ENCODE measurements at places on chromosomes 16 and 17.

- H3K4me3 ChIP-seq: no peak overlapping the region
- peaks cover 60% of the 10 kb centered on the region for H3K27me3 ChIP-seq
- DNase-seq: no peak
- H3K27ac ChIP-seq: no peak overlapping the region
- H3K4me1 ChIP-seq: peaks cover 7% of the 10 kb centered on the region
These were observed 1.0 kb upstream of the HLF start for GRCh38 chr17:55263569-55264277.

DNA sequence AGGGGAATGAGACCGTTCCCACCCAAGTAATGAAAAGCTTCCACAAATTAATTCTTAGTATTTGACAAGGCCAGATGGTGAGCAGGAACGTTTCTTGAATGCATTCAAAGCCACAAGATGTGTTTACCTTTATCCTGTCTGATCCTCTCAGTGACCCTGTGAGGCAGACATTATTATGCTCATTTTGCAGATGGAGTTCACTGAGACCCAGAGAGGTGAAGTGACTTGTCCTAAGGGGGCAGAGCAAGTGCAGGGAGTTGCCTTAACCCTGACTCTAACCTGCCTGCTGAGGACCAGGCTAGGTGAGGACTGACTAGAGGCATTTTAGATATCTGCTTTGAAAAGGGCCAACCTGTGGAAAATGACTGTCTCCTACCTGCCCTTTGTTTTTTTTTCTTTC lies 156.7 kb downstream of the HAPSTR1 start:
- H3K36me3 ChIP-seq: no peaks in the 10 kb centered on the region
- H3K27ac ChIP-seq: no peak overlapping the region
- H3K4me1 ChIP-seq: no peaks in the 10 kb centered on the region
- DNase-seq: no peak
- no peaks in the 10 kb centered on the region for H3K27me3 ChIP-seq
- no peak overlapping the region for H3K4me3 ChIP-seq

GRCh38 chr16:56475201-56475600 lies 23.8 kb downstream of the OGFOD1 start:
- no peak overlapping the region for H3K4me3 ChIP-seq
- no peak overlapping the region for H3K27ac ChIP-seq
- DNase-seq: no peak
- H3K4me1 ChIP-seq: peaks cover 11% of the 10 kb centered on the region
- H3K36me3 ChIP-seq: peaks cover 96% of the 10 kb centered on the region

DNA sequence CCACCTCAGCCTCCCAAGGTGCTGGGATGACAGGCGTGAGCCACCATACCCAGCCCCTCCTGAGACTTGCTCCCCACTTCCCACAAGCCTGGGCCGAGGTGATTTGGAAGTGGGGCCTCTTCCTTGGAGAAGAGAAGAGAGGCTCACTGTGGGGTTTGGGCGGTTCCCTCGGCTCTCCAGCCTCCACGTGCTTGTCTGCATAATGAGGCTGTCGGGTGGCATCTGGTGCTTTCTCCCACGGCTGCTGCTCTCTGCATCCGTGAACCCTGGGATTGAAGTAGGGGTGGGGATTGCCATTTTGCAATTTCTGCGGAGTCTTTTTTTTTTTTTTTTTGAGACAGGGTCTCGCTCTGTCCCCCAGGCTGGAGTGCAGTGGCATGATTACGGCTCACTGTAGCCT lies 101.4 kb downstream of the RAP1GAP2 start:
- H3K4me1 ChIP-seq: peaks cover 14% of the 10 kb centered on the region
- no peak overlapping the region for H3K27ac ChIP-seq
- H3K4me3 ChIP-seq: no peak overlapping the region

DNA sequence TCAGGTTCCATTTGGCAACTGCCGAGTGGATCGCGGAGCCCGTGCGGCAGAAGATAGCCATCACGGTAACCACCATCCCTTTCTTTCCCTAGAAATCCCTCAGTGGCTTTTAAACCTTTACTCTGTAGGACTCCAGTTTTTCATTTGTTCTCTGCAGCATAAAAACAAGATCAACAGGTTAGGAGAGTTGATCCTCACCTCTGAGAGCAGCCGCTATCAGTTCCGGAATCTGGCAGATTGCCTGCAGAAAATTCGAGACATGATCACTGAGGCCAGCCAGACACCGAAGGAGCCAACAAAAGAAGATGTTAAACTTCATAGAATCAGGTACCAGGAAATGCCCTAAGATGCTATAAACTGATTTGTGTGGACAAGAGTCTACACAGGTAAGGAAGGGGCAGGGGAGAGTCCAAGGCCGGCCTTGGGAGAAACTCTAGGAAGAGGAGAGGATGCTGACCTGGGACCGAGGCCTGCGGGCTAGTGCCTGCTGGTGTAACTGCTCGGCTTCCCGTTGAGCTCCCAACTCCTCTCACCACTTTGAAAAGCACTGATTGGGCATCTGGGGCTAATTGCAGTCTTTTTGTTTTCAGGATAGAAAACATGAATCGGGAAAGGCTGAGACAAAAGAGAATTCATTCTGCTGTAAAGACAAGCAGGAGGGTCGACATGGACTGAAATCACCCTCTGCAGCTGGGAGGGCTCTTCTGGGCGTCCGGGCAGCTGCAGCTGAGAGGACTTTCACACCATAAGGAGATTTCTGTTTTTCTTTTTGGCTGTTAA lies 8.1 kb downstream of the MRPL58 start:
- no peak overlapping the region for H3K4me3 ChIP-seq
- peaks cover 45% of the 10 kb centered on the region for H3K36me3 ChIP-seq
- H3K27ac ChIP-seq: no peak overlapping the region
- no peaks in the 10 kb centered on the region for H3K27me3 ChIP-seq
- no peak for DNase-seq

DNA sequence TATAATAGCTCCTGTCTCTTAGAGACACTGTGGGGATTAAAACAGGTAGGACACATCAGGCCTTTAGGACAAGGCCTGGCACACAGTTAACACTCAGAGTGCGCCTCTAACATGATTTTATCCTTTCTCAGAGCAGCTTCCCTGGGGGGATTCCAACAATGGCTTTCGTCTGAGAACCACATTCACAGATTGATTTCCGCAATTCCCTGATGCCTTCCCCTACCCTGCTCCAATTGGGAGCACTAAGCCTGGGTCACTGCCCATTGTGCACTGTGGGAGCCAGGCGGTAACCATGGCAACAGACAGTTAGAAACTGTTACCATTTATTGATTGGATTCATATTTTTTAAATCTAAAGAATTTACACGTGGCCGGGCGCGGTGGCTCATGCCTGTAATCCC lies 5.9 kb upstream of the ALKBH5 start:
- no peaks in the 10 kb centered on the region for H3K27me3 ChIP-seq
- H3K4me3 ChIP-seq: no peak overlapping the region
- no peaks in the 10 kb centered on the region for H3K36me3 ChIP-seq
- no peaks in the 10 kb centered on the region for H3K4me1 ChIP-seq
- H3K27ac ChIP-seq: no peak overlapping the region

DNA sequence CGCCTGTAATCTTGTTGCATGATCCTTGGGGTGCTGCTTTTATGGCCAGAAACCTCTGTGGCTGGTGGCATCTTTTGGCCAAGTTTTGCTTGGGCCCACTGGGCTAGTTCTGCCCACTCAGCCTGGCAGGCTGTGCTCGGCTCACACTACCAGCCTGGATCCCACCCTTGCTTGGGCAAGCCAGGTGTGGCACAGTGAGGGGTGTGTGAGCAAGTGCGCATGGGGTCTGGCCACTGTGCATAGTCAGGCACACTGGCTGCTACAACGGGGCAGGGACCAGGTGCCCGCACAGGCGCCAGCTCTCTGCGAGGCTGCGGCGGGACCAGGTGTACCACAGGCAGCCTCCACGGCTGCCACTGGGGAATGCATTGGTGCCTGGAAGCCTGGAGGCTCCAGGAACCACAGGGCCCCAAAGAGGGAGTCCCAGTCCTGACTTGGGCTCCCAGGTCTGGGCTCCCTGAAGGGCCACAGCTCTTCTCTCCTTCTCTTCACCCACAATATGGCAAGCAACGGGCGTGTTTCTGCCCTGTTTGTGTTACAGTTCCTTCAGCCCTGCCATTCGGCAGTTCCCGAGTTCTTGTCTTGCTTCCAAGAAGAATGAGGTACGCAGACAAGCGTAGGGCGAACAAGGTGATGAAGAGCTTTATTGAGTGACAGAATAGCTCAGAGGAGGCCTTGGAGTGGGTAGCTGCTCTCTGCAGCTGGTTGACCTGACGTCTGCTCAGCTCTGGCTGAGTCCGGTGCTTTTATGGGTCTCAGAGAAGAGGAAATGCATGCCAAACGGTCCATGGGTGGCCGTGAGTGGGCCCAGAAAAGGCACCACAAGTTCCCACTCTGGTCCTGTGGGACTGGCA lies 26.7 kb upstream of the PRM1 start:
- no peak overlapping the region for H3K4me3 ChIP-seq
- no peak overlapping the region for H3K27ac ChIP-seq
- no peak for DNase-seq
- H3K4me1 ChIP-seq: peaks cover 15% of the 10 kb centered on the region
- no peaks in the 10 kb centered on the region for H3K36me3 ChIP-seq

GRCh38 chr16:8686031-8686621 lies 11.7 kb downstream of the ABAT start:
- peak overlapping the region; percentile 61 for H3K27ac ChIP-seq
- no peak overlapping the region for H3K4me3 ChIP-seq
- H3K4me1 ChIP-seq: peaks cover 15% of the 10 kb centered on the region
- no peaks in the 10 kb centered on the region for H3K27me3 ChIP-seq

GRCh38 chr16:67396159-67397035 lies 3.1 kb upstream of the TPPP3 start:
- no peak overlapping the region for H3K4me3 ChIP-seq
- no peak overlapping the region for H3K27ac ChIP-seq
- H3K4me1 ChIP-seq: peaks cover 13% of the 10 kb centered on the region
- H3K27me3 ChIP-seq: no peaks in the 10 kb centered on the region
- DNase-seq: peak; percentile 94
- no peaks in the 10 kb centered on the region for H3K36me3 ChIP-seq

GRCh38 chr17:57285701-57286100 lies 29.4 kb downstream of the MSI2 start:
- H3K4me3 ChIP-seq: no peak overlapping the region
- no peaks in the 10 kb centered on the region for H3K4me1 ChIP-seq
- no peak for DNase-seq
- H3K27me3 ChIP-seq: no peaks in the 10 kb centered on the region
- peaks cover 22% of the 10 kb centered on the region for H3K36me3 ChIP-seq

- H3K4me1 ChIP-seq: no peaks in the 10 kb centered on the region
- H3K4me3 ChIP-seq: peak within 1 kb of the TSS; percentile 32
- H3K36me3 ChIP-seq: no peaks in the 10 kb centered on the region
- no peak within 1 kb of the TSS for H3K27ac ChIP-seq
These were observed at the start of gene WNT9B for GRCh38 chr17:46851029-46851741. Gene WNT9B (plus strand): TSS chr17:46851583. CDS start chr17:46851639, 56 bp downstream.

DNA sequence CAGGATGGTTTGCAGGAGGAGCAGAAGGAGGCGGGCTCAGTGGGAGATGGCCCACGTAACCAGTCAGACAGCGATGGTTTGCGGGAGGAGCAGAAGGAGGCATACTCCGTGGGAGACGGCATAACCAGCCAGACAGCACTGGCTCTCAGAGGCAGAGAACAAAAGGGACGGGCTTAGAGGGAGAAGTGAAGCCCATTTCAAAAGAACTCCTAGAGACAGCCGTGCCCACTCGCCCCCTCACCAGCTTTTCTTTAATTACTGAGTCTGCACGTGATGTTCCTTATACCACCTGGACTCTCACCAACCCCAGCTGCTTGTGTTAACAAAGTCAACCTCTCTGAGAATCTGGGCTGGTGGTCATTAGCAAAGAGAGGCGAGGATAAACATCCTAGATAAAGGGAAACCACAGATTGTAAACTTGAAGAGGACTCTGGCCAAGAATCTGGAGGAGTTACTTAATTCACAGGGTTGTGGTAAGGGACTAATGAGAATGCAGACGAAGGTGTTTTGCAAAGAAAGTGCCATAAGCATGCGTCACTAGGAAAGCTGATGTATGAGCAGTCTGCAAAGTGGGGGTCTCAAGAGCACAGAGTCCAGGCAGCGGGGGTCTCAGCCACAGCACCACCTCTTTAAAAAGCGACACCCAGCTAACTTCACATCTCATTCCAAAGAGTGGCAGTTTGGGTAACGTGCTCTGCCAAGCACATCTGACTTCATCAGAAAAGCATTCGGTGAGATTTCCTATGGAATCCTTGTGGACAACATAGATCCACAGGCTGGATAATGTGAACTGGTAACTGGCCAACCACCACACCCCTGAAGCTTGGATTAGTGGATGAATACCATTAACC lies 51.7 kb downstream of the NXN start:
- H3K27me3 ChIP-seq: no peaks in the 10 kb centered on the region
- H3K36me3 ChIP-seq: peaks cover 15% of the 10 kb centered on the region
- peak overlapping the region; percentile 97 for H3K27ac ChIP-seq
- H3K4me3 ChIP-seq: no peak overlapping the region

DNA sequence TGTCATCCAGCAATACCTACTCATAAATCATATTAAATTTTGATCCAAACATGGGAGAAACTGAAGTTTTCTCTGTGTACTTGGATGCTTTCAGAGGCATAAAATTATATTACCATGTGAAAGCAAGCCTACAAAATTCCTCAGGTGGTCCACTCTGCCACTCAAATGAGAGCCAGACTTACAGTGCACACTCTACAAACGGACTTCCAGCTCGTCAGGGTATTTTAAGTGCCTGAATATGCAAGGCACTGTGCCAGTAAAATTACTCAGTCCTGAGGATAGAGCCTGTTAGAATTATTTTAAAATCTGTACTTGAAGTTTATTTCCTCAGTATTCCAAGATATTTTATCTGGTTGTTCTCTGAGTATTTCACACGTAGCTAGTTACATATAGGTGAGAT lies 54.5 kb downstream of the TENT4B start:
- peaks cover 13% of the 10 kb centered on the region for H3K36me3 ChIP-seq
- H3K27me3 ChIP-seq: no peaks in the 10 kb centered on the region
- no peak for DNase-seq
- peak overlapping the region; percentile 68 for H3K27ac ChIP-seq
- H3K4me1 ChIP-seq: peaks cover 50% of the 10 kb centered on the region
- H3K4me3 ChIP-seq: no peak overlapping the region

DNA sequence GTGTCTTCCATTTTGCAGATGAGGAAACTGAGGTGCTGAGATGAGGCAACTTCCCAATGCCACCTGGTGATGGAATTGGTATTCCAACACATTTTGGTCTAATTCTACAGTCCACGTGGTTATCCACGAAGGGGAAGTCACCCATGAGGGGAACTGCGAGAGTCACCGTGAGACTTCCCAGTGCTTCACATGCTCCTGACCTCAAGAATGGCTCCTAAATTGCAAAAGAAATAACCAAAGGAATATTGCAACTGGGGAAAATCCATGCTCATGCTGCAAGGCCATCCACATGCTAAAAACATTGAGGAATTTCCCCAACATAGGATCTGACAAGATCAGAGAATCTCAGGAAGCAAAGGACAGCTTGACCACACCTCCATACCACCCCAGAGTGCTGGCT lies 153.9 kb downstream of the HS3ST3B1 start:
- no peak overlapping the region for H3K27ac ChIP-seq
- no peaks in the 10 kb centered on the region for H3K36me3 ChIP-seq
- no peaks in the 10 kb centered on the region for H3K27me3 ChIP-seq
- no peak overlapping the region for H3K4me3 ChIP-seq
- H3K4me1 ChIP-seq: no peaks in the 10 kb centered on the region

GRCh38 chr17:32279891-32280716 lies 14.5 kb downstream of the RHBDL3 start:
- H3K4me3 ChIP-seq: no peak overlapping the region
- H3K36me3 ChIP-seq: no peaks in the 10 kb centered on the region
- DNase-seq: no peak
- H3K27me3 ChIP-seq: no peaks in the 10 kb centered on the region
- H3K27ac ChIP-seq: no peak overlapping the region

Data from RWPE2 (cell line).